HuH-7 (cell line): ENCODE measurements at places on chromosomes 12 and 14.

GRCh38 chr12:10016881-10017280 lies 6.5 kb downstream of the CLEC12B start:
- no peak for DNase-seq

DNA sequence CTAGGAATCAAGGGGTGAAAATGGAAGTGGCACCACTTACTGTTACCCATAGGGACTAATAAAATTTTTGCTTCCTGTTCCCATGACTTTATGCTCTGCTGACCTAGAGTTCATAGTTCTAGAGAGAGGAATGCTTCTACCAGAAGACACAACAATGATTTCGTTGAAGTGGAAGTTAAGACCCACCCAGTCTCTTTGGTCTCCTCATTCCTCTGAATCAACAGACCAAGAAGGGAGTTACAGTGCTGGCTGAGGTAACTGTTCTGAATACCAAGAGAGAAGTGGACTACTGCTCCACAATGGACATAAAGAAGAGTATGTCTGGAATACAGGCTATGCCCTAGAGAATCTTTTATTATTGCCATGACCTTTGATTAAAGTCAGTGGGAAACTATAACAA lies 23.5 kb upstream of the DYRK2 start:
- no peak for DNase-seq

- peak; percentile 87 for DNase-seq
Measured at GRCh38 chr14:74913986-74914573, 9.0 kb downstream of the RPS6KL1 start.

DNA sequence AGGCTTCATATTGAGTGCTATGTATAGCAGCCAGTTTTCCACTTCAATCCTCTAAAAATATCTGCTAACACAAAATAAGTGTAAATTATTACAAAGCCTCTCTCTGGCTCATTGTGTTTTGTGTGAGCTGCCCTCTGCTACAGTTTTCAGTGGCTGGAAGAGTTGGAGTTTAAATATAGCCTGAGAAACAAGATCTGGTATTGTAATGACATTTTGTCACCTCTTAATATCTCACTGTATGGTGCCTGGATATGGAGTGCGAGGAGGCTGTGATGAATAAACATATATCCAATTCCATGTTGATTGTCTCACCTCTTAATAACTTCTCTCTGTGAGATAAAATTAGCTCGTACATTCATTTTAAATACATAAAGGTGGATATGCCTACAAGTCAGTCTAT lies 269.7 kb downstream of the FLRT2 start:
- DNase-seq = no peak

DNA sequence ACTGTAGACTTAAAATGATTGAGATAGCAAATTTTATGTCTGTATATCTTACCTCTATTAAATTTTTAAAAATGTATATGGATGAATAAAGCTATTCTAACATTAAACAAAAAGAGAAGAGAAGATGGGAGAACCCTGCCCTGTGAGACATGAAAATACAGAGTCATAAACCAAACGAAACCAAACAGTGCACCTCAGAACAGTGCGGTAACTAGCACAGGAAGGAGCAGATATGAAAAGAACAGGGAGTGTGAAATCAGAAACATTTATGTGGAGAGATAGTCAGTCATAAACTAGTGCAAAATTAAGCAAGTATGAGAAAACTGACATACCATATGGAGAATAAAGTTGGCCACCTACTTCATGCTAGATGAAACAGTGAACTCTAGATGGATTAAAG lies 135.1 kb downstream of the ERC1 start:
- DNase-seq = no peak

DNA sequence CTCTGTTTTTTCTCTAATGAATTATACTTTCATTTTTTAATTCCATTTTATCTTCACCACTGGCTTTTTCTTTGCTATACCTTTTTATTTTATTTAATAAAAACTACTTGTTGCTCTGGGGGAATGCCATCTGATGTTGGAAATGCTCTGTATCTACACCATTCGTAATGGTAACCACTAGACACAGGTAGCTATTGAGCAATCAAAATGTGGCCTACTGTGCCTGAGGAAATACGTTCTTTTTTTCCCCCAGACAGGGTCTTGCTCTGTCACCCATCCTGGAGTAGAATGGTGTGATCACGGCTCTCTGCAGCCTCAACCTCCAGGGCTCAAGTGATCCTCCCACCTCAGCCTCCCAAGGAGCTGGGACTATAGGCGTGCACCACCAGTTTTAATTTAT lies 140.2 kb downstream of the FUT8 start:
- DNase-seq = no peak

GRCh38 chr14:48747561-48748089 lies 838.6 kb downstream of the RPS29 start:
- no peak for DNase-seq

GRCh38 chr14:76271041-76271755 lies 104.7 kb upstream of the ESRRB start:
- no peak for DNase-seq

DNA sequence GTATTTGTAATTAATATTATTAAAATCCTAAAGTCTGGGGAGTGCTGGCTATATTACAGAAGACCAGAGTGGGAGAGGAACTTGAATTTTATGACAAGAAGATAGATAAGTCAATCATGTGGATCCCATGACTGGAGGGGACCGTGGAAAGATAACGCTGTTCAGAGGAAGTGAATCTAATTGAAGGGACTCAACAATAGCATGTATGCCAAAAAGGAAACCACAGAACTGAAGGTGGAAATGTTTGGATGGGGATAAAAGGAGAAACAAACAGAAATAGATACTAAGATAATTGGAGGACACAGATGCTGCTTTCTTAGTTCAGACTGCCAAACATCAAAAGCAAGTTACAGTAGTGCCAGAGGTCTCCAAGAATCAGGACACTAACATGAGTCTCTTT lies 21.1 kb downstream of the OR6J1 start:
- DNase-seq = no peak

GRCh38 chr14:35934499-35934898 lies 108.4 kb downstream of the BRMS1L start:
- DNase-seq = no peak

GRCh38 chr12:50072198-50072907 lies 12.8 kb upstream of the SMARCD1 start:
- no peak for DNase-seq

DNA sequence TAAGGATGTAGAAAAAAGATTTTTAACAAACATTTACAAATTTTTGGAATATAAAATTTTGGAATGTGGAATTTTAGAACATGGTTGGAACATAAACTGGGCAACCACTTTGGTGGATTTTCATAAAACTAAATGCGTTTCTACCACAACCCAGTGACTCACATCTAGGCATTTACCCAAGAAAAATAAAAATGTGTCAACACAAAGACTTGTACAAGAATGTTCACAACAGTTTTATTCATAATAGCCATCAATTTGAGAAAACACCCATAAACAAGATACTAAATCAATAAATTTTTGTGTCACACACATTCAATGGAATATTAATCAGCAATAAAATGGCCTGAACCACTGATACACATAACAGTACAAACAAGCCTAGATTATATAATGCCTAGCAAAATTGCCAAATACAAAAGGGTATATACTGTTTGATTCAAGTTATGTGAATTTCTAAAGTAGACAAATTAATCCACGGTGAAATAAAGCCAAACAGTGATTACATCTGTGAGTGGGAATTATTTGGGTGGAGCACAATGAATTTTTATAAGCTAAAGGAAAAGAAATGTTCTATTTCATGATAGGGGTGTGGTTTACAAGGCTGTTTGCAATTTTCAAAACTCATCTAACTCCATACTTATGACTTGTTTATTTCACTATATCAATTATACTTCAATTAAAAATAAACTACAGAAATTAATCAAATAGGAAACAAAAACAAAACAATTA lies 415.2 kb upstream of the OR4E1 start:
- no peak for DNase-seq

DNA sequence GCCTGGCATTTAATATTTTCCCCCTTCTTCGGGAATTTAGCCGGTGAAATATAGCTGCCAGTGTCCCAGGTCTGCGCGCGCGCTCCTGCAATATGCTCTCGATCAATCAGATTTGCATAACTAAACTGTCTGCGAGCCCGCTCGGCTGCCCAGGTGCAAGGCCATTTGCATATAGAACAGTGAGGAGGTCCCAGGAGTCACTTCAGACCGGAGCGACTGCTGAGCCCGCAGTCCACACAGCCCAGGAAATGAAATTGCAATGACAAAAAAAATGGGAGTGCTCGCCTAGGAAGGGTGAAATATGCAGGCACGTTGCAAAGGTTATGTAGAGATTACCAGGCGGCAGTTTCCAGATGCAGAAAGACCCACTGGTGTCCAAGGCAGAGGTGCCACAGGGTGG lies 228.5 kb downstream of the VRK1 start:
- DNase-seq = no peak

DNA sequence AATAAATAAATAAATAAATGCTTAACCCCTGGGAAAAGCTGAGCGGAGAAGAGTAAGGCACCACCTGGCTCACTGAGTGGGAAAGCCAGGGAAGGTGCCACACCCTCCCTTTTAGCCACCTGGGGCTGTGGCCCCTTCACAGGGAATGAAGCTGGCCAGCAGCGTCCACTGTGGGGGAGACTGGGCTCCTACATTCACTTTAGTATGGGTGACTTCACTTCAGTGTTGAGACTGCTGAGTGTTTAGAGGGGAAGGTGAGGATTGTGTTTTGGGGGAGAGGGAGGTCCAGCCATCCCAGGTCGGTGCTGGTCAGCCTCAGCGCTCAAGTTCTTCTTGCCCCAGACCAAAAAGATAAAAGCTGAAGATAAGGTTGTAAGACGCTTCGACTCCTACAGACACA lies 1.6 kb downstream of the NAB2 start:
- no peak for DNase-seq

- no peak for DNase-seq
Measured at GRCh38 chr12:111355201-111355925, 13.5 kb downstream of the PHETA1 start.
